Myometrial cell (primary cell): ENCODE measurements at places on chromosomes 6 and 20. TPM values are rescaled to one million over a fixed set of nuclear protein-coding genes. Genes with fewer than 3 reads are reported as not detected.

The NFS1 gene
- 24.6 and 50.5 TPM in 2 replicates for total RNA-seq

The SNAP91 gene
- total RNA-seq: not detected in 2 replicates

The VGLL2 gene
- not detected in 2 replicates for total RNA-seq

The APOM gene
- 1.4 and 1.7 TPM in 2 replicates for total RNA-seq

The MDFI gene
- total RNA-seq: 0.86 TPM in 1 of 2 replicates, not detected in the other

The KAT14 gene
- 4.3 and 6.6 TPM in 2 replicates for total RNA-seq
